Sigmoid colon (tissue), 7 donors: ENCODE measurements at places on chromosomes 13 and 19. TPM values are rescaled to one million over a fixed set of nuclear protein-coding genes. Genes with fewer than 3 reads are reported as not detected.

DNA sequence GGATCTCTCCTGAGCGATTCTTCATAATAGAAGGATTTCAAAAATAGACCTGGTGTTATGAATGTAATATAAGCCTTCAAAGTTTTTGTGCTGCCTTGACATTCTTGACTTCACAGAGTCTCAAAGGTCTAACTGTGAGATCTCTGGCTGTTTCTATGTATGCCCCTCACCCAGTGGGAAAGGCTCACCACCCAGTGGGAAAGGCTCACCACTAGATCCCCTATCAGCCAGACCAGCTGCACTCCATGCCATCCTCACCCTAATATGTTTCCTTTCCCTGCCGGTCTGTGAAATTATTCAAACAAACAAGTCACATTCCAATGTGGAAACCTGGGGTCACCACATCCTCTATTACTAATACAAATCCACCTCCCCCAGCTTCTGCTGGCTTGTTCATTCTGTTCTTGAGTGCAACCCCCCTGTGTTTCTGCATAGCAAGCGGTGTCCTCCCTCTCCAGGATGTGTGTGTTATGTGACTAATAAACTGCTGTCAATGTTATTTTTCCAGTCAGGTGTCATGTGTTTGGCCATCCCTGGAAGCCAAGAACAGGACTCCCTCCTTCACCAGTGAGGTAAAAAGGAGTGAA is 13.8 kb upstream of the SLITRK1 start:
- no peak for DNase-seq

- DNase-seq = no peak
Measured at GRCh38 chr19:5398693-5399057, 56.5 kb upstream of the ZNRF4 start.

GRCh38 chr19:46637224-46637623 is 1.2 kb upstream of the GNG8 start:
- no peak for DNase-seq

KIR3DL1 gene
- not detected for total RNA-seq

GRCh38 chr19:35545855-35546381 is 492 bp downstream of the TMEM147 start:
- DNase-seq = peak; percentile 70

XAB2 gene
- 38.3 TPM for total RNA-seq

- no peak for DNase-seq
Measured at GRCh38 chr13:59012731-59013130, 1151.0 kb downstream of the DIAPH3 start.

- no peak for DNase-seq
Measured at GRCh38 chr19:2227415-2228156, 8.5 kb downstream of the PLEKHJ1 start.

TRAPPC6A gene
- 15.1 TPM for total RNA-seq

TMEM255B gene
- total RNA-seq = 0.99 TPM

- DNase-seq = no peak
Measured at GRCh38 chr13:27425158-27425917, 919 bp downstream of the GTF3A start.

- DNase-seq = peak; percentile 84
Measured at GRCh38 chr13:110250258-110250891, 56.6 kb downstream of the COL4A1 start.

GRCh38 chr13:77176350-77176749 is 149.4 kb upstream of the FBXL3 start:
- DNase-seq = no peak

DNA sequence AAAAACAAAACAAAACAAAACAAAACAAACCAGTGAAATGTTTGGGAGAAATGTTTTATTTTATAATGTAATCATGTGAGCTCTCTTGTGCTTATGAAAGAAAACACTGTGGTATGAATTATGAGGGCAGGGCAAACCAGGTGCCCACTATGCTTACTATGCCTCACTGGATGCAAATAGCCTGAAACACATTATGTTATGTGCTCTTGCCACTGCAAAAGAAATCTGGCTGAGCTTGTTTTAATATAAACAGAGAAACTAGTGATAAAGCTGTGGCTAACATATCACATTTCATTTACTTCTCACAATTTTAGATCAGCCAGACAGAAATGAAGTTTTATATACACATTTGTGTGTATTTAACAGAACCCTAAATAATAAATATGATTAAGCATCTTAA is 8.7 kb upstream of the NBEA start:
- no peak for DNase-seq

NCCRP1 gene
- total RNA-seq = 0.41 TPM

GRCh38 chr19:4581666-4582553 is 22.4 kb upstream of the SEMA6B start:
- no peak for DNase-seq

RNF225 gene
- not detected for total RNA-seq

DNA sequence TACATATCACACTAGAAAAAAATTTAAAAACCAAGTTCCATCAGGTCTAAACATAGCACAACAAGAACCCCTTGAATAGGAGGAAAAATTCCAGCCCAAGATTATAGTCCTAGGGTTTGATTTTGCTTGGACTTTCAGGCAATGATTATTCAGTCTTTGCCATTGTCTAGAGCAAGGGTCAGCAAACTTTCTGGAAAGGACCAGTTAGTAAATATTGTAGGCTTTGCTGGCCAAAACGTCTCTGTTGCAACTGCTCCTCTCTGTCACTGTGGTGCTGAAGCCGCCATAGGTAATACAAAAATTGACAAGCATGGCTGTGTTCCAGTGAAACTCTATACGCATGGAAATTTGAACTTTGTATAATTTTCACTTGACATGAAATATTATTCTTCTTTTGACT is 95.5 kb upstream of the UBAC2 start:
- no peak for DNase-seq

- no peak for DNase-seq
Measured at GRCh38 chr13:94435604-94436226, 43.8 kb downstream of the DCT start.

LRCH1 gene
- total RNA-seq = 32.4 TPM

DNA sequence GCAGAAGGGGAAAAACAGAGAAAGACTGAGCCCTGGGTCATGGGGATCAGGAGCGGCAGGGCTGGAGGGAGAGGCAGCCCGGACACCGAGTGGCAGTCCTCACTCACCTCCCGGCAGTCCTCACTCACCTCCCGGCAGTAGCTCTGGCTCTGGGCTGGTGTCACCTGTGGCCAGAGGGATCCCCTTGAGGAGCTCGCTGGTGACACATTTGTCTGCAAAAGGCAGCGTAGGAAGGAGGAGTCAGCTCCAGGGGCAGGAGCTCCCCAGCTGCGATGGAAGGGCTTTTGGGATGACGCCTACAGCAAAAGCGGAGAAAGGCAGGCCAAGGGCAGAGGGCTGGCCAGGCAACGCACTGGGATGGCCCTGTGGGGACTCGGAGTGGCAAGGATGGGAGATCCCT is 739 bp downstream of the EIF3G start:
- no peak for DNase-seq

DNA sequence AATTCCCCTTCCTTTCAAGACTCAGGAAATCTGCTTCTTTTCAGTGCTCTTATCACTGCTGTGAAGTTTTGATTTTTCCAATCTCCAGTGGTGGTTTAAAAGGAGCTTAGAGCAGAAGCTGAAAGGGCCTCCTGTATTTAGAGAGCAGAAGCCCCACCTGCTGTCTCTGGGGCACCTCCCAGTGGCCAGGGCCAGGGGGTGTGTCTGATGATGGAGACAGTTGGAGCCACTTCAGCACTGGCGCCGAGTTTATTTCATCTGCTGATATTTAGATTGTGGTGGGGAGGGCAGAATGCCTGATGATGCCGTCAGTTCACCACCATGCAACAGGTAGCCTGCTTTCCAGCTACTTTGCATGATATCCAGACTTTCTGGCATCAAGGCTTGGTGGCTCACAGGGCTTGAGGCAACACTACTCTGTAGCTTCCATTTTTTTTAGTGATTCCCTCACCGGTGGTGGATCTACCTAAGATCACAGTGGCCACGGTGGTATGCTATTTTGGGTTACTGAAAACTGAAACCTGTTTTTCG is 371.9 kb downstream of the KCNRG start:
- no peak for DNase-seq

TMEM150B gene
- total RNA-seq = 2.4 TPM

ZNF296 gene
- not detected for total RNA-seq

TMEM272 gene
- not detected for total RNA-seq

DNA sequence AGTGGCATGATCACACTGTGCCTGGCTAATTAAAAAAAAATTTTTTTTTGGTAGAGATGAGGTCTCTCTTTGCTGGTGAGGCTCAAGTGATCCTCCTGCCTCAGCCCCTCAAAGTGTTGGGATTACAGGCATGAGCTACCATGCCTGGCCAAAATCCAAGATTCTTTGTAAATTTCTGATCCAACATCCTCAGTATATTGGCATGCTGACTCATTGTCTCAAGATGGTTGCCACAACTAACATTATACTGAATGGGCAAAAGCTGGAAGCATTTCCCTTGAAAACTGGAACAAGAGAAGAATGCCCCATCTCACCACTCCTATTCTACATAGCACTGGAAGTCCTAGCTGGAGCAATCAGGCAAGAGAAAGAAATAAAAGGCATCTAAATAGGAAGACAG is 100.0 kb downstream of the KLF5 start:
- no peak for DNase-seq

PDX1 gene
- total RNA-seq = not detected

AKT2 gene
- 57.4 TPM for total RNA-seq

GRCh38 chr19:46736531-46737297 is 9.1 kb upstream of the FKRP start:
- DNase-seq = no peak

LGALS7 gene
- not detected for total RNA-seq

RUBCNL gene
- 1.4 TPM for total RNA-seq

DNA sequence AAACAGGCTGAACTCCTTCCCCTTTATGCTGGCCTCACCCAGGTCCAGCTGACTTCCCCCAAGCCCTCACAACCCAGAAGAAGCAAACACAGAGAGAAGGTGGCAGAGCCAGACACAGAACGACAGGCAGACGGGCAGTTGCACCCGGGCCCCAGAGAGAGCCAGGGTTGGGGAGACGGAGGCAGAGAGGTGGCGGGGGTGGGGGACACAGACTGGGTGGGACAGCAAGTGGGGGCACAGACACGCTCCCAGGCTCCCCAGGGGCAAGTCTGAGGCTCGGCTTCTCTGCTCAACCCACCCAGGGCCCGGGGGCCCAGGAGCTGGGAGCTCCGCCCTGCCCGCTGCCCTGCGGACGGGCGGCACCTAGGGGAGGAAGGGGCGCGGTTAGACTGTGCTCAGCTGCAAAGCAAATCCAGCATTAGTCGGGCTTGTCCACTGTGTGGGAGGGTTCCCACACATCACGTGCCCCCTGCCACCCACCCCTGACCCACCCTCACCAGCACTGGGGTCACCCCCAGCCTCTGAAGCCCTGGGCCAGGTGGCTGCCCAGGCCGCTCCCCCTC is 31.3 kb upstream of the ASF1B start:
- DNase-seq = no peak
